ENCODE measurements at places on chromosomes 2 and 18. TPM values are rescaled to one million over a fixed set of nuclear protein-coding genes. Genes with fewer than 3 reads are reported as not detected.

Gene CNRIP1
- 31.3 TPM for total RNA-seq

Gene TMEM178A
- total RNA-seq, result 1.4 TPM

Gene BCS1L
- total RNA-seq, result 49.9 TPM

Gene KCNE4
- total RNA-seq, result 12.6 TPM

Gene FRZB
- total RNA-seq, result 0.12 TPM

Gene CHMP3
- 118 TPM for total RNA-seq

Gene AKAIN1
- not detected for total RNA-seq

Gene PCARE
- not detected for total RNA-seq

Gene CCDC85A
- 4.6 TPM for total RNA-seq

Gene MYL12B
- total RNA-seq, result 397 TPM

Gene SOX11
- total RNA-seq, result 0.66 TPM

Gene ABCG5
- not detected for total RNA-seq

Gene B3GNT2
- 16.0 TPM for total RNA-seq

Data from uterine smooth muscle cell (primary cell).